Fibroblast of mammary gland (primary cell): ENCODE measurements at places on chromosomes 12 and 14.
A peak's percentile ranks its signal among the peaks of the same experiment; 100 is the strongest.

GRCh38 chr12:66514581-66514980 lies 164.3 kb downstream of the GRIP1 start:
- peak; percentile 42 for DNase-seq

GRCh38 chr12:51817027-51817953 lies 31.2 kb downstream of the FIGNL2 start:
- DNase-seq = no peak

- no peak for DNase-seq
Observed at GRCh38 chr14:90831821-90832220, 15.6 kb upstream of the TTC7B start.

- DNase-seq = peak; percentile 28
Observed at GRCh38 chr12:94710933-94711332, 60.6 kb upstream of the TMCC3 start.

DNA sequence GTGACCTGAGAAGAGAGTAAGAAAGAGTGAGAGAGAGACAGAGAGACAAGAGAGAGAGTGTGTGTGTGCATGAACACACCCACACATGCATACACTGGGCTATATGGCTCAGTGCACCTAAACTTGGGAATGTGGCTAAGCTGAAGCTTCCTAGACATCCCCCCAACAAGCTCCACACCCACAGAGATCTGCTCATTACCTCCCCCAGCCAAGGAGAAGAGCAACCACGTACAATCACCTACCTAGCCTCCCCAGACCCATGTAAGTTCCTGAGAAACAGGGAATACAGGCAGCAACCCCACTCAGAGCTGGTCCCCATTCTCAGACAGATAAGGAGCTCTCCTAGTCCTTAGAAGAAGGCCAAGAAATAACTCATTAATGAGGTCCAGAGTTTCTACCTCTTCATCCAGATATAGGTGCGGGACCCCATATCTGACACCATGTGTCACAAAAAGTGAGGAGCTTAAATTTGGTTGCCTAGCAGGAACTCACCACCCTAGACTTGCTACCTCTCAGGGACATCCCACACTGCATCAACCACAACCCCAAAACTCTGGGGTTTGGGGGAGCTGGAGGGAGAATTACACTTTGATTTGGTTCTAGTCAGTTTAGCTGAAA lies 9.9 kb downstream of the AJUBA start:
- no peak for DNase-seq

- DNase-seq = no peak
Observed at GRCh38 chr14:24247422-24247821, 5.0 kb upstream of the TINF2 start.

DNA sequence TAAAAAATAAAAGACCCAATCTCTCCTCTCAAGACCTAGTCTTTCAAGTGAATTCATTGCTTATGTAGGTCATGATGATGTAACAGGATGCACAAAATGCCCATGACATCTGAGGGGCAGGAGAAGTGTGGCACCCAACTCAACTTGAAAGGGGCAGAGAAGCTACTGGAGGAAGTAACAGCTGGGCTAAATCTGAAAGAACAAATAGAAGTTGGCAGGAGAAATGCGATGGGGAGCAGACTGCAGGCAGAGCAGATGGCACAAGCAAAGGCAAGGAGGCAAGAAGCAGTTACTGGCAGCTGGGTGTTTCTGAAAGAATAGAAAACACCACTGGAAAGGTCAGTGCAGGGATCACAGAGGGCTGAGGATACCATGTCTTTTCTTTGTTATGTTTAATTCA lies 14.6 kb downstream of the SLC38A4 start:
- DNase-seq = no peak

DNA sequence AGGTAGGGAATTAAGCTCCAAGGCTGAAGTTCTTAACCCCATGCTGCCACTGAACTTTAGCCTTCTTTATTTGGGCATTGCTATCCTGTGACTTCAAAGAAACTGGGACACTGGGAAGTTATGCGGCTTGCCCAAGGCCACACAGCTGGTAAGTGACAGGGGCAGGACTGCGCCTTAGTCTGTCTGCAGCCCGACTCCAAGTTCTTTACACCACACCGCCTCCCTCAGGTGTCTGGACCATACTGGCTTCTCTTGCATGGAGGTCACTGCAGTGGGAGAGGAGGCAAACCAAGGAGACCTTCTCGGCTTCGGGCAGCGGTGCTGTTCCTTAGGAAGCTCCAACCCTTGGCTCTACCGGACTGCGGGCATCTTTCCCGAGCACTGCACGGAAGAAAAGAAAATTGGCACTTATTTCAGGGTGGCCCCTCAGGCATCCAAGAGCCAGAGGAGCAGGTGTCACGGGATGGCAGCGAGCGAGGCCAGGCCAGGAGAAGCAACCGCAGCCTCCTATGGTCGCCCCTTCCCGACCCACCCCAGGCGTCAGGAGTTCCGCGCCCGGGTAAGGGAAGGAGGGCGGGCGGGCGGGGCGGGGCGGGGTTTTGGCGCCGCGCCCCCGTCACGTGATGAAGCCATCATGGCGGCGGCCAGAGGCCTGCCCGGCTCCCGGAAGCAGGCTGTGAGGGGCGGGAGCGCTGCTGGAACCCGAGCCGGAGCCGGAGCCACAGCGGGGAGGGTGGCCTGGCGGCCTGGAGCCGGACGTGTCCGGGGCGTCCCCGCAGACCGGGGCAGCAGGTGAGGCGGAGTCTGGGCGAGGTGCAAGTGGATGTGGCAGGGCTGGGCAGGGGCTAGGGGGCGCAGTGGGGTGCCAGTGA lies 16.4 kb upstream of the ESPL1 start:
- DNase-seq = peak; percentile 62

- no peak for DNase-seq
Observed at GRCh38 chr12:41993283-41993682, 151.4 kb downstream of the GXYLT1 start.

DNA sequence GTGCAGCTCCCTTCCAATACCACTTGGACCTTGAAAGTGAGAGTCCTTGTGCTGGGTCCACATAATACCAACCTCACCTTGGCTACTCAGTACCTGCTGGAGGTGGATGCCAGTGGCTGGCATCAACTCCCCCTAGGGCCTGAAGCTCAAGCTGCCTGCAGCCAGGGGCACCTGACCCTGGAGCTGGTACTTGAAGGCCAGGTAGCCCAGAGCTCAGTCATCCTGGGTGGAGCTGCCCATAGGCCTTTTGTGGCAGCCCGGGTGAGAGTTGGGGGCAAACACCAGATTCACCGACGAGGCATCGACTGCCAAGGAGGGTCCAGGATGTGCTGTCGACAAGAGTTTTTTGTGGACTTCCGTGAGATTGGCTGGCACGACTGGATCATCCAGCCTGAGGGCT lies 5.7 kb upstream of the INHBE start:
- no peak for DNase-seq

GRCh38 chr12:42396473-42397259 lies 70.7 kb downstream of the PPHLN1 start:
- DNase-seq = peak; percentile 21

GRCh38 chr12:112115259-112116045 lies 6.9 kb upstream of the NAA25 start:
- DNase-seq = no peak

- DNase-seq = peak; percentile 67
Observed at GRCh38 chr14:22556990-22557623, 31.9 kb downstream of the DAD1 start.

- no peak for DNase-seq
Observed at GRCh38 chr14:103081951-103082350, 2.1 kb upstream of the LBHD2 start.

DNA sequence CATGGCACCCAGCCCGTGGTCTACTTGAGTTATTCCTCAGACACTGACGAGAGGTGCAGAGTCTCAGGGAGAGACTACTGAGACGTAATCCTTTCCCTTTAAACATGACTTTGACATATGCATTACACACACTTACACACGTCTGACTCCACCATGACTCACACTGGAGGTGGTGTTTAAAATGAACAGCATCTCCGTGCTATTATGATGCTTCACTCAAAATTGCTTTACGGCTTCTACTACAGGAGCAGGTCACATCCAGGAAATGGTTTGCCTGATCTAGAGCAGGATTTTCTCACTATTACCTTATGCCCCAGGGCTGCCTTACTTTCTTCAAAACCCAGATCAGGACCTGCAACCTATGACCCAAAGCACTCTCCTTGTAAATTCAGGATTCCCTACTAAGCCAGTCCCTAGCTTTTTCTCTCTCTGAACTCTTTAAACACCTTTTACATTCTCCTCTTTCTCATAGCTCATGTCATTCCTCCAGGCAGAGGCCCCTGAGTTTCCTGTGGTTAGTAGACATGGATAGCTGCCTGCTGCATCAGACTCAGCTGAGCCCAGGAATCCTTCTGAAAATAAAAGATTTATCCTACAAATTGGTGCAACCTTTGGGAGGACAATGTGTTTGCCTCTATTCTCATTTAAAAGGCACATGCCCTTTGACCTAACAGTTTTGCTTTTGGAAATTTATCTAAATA lies 31.2 kb downstream of the TMCC3 start:
- DNase-seq = peak; percentile 98
